ENCODE measurements at places on chromosomes 2 and 18. TPM values are rescaled to one million over a fixed set of nuclear protein-coding genes. Genes with fewer than 3 reads are reported as not detected.

CELF4 gene
- total RNA-seq: not detected

NYAP2 gene
- total RNA-seq: not detected

SCN3A gene
- 10.2 TPM for total RNA-seq

TTN gene
- total RNA-seq: 0.49 TPM

LOXHD1 gene
- 0.16 TPM for total RNA-seq

LYG2 gene
- total RNA-seq: not detected

ANKRD30BL gene
- not detected for total RNA-seq

FBXO15 gene
- total RNA-seq: 0.06 TPM

SERPINB11 gene
- not detected for total RNA-seq

SCN7A gene
- not detected for total RNA-seq

CNGA3 gene
- total RNA-seq: not detected

DNER gene
- 0.82 TPM for total RNA-seq

ANKRD30B gene
- total RNA-seq: not detected

CHST9 gene
- total RNA-seq: not detected

TBR1 gene
- not detected for total RNA-seq

Measured in bladder microvascular endothelial cell (primary cell).